Fibroblast of skin of left biceps (primary cell): ENCODE measurements at places on chromosomes 7 and 10.

- DNase-seq = no peak
These were observed 99.3 kb downstream of the CDC14C start for GRCh38 chr7:49023345-49024328.

DNA sequence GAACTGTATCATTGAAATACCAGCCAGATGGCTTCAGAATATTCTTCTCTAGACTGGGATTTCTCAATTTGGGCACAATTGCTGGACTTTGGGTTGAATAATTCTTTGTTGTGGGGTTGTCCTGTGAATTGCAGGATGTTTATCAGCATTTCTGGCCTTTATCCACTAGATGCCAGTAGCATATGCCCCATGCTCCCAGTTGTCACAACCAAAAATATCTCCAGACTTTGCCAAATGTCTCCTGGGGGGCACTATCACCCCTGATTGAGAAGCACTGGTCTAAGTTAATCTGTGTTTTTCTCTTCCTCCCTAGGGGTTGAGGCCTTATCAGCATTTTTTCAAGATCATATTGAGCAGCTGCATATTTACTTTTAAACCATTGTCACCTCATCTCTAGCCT lies 204.9 kb upstream of the SP8 start:
- no peak for DNase-seq

DNA sequence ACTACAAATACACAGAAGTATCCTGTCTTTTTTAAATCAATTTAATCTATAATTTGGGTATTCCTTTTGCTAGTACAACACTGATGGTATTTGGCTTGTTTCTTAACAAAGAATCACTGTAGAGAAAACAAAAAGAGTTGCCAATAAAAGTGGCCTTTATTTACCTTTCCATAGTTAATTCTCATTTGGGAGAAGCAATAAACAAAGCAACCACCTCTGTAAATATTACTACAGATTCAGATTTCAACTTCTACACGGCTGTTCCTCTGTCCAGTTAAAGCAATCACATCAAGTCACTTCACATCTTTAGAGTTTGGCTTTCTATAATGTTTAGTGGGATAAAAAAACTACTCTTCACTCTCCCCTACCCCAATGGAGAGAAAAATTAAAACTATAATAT lies 34.4 kb downstream of the ERCC6 start:
- DNase-seq = no peak

GRCh38 chr10:110612629-110613028 lies 31.5 kb upstream of the RBM20 start:
- DNase-seq = no peak

GRCh38 chr7:116956477-116956804 lies 3.1 kb downstream of the ST7 start:
- DNase-seq = no peak

GRCh38 chr10:121291823-121292222 lies 306.4 kb downstream of the FGFR2 start:
- DNase-seq = no peak

- no peak for DNase-seq
These were observed 79.8 kb downstream of the NRP1 start for GRCh38 chr10:33254556-33255160.

DNA sequence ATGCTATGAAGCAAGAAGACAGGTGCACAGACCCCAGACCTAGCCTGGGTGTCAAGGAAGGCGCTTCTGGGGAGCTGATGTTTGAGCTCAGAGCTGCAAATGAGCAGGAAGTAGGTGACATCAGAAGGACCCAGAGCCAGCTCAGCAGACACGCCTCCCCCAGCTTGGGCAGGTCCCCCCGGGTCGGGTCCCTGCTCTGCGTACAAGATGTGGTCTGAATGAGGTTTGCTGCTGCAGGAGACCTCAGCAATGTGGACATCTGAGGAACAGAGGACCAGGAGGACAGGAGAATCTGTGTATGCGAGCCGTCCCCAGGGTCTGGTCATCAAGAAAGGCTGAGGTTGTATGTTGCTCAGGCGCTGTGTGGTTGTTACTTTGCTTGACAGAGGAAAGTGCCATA lies 51.8 kb downstream of the TACC2 start:
- no peak for DNase-seq

DNA sequence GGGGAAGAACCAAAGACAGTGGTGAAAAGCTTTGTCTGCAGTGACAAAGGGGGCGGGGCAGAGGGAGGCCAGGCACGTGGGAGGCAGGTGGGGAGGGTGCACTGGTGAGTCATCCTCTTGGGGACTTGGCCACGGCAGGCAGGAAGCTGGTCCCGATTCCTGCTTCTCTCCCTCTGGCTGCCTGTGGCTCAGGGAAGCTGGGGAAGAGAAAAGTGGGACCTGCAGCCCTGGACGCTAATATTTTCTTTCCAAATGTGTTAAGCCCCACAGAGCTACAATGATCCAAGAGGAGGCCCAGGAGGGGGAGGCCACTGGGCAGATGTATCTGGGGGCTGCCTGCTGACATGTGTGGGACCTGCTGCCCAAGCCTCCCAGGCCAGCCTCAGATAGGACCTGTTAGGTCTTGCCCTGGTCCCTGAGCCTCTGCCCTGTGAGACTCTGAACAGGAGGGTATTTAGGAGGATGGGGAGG lies 231.8 kb downstream of the KCNMA1 start:
- DNase-seq = no peak

DNA sequence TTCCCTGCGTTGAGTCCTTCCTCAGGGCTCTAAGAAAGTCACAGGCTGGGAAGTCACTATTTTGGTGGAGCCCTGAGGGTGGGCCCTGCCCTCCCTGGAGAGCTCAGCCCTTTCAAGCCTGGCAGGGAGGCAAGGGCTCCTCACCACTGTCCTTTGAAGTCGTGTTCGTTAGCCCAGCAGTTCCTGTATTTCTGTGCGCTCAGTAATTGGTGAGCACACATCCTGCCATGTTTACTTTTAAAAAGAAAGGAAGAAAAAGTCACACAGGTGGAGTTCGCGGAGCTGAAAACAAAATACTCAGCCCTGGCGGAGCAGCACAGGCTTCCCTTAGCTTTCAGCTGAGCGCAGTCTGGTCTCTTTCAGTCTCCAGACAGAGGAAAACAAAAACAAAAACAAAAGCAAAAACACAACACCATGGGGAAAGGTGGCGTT lies 37.1 kb downstream of the PRKCQ start:
- DNase-seq = no peak

DNA sequence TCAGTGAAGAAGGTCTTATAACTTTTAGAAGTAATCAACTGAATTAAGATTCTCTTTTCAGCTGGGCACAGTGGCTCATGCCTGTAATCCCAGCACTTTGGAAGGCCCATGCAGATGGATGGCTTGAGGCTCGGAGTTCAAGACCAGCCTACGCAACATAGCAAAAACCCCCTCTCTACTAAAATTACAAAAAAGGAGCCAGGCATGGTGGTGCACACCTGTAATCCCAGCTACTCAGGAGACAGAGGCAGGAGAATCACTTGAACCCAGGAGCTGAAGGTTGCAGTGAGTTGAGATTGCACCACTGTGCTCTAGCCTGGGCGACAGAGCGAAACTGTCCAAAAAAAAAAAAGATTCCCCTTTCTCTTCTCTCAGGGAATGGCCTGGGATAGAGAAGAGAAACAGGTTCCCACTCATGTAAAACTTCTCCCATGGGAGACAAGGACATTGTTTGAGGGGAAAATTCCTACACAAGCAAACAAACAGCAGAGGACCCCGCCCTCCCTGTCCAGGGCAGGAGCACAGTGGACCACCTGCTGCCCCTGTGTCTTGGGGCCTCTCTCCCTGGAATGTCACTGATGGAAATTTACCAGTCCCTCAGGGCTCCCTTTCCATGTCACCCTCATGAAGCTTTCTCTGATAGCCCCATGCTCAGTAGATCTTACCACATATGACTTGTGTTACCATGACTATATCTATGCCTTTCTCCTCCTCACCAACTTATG lies 5.6 kb downstream of the IL2RA start:
- no peak for DNase-seq

DNA sequence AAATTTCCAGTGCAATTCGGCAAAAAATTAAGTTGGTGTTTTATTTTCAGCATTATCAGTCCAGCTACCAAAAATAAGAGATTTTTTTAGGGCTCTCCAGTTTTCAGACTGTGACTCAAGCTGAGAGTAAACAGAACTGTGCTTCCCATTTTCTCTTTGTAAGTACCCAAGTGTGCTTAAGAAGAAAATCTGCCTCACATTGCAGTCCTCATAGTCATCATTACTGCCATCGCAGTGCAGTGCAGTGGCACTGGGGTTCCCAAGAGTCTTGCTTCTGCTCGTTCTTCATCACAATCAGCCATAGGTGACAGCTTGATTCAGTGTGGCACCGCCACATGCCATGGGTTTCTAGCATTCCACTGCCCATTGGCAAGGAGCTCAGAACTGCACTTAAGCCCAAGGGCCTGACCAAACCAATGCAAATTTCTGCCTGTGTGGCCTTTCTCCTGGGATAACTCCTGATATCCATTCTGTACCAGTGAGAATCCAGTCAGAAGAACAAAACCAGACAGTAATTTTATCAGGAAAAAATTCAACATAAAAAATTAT lies 25.6 kb upstream of the ERCC6 start:
- DNase-seq = no peak

- no peak for DNase-seq
These were observed 90.9 kb upstream of the TNRC18 start for GRCh38 chr7:5514440-5515035.

GRCh38 chr7:28169230-28169629 lies 11.4 kb downstream of the JAZF1 start:
- DNase-seq = no peak

DNA sequence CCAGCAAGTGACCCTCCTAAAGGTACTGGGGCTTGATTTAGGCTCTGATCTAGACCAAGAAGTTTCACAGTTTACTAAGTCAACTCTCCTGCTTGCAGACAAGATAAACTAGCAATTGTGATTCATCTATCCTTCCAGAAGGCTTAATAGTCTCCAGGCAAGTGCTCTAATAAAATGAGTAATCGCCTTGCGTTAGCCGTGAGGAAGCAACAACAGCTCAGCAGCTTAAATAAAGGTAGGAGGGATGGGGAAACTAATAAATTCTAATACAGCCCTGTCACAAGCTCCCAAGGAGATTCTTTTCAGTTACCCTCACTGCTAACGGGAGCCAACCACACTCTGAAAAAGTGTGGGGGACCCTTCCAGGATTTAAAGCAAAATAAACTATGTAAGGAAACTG lies 48.4 kb downstream of the FRMD4A start:
- no peak for DNase-seq

DNA sequence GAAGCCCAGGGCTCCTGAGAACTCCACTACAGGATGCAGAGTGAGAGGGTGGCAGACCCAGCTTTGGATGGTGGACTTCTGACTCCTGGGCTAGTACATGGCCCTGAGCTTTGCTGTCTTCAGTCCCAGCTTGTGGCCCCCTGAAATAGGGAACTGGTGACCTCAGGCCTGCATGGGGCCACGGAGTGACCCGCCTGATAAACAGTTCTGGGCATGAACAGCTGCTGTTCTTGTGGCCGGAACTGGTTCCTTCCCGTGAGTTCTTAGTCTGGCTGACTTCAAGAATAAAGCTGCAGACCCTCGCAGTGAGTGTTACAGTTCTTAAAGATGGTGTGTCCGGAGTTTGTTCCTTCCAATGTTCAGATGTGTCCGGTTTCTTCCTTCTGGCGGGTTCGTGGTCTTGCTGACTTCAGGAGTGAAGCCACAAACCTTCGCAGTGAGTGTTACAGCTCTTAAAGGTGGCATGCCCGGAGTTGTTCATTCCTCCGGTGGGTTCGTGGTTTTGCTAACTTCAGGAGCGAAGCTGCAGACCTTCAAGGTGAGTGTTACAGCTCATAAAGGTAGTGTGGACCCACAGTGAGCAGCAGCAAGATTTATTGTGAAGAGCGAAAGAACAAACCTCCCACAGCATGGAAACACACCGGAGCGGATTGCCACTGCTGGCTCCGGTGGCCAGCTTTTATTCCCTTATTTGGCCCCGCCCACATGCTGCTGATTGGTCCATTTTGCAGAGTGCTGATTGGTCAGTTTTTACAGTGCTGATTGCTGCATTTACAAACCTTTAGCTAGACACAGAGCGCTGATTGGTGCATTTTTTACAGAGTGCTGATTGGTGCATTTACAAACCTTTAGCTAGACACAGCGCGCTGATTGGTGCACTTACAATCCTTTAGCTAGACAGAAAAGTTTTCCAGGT lies 268.0 kb downstream of the ZEB1 start:
- DNase-seq = no peak

DNA sequence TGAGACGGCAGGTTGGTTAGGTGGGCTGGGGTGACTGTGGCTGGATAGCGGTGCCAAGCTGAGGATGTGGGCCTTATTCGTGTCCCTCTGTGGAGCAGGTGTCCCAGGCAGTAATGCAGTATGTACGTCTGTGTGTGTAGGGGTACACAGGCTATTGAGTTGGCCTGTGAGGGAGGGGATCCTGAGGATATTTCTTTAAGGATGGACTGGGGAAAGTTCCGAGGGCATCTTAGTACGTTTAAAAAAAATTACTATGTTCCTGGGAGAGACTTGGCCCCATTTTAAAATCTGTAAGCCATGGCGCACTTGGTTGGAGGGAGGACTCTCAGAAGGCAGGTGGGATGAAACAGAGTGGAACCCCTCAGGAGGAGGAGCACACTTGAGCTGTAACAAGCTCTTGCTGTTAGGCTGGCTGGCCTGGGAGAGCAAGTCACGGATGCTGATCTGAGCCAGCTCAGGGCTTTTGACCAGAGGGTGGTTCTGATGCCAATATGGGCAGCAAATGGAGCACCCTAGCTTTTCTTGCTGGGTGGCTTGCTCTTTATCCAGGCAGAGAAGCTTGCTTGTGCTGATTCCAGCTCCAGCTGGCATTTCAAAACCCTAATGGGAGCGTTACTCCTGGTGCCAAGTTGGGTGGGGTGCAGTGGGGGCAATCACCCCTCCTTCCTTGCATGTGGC lies 765 bp downstream of the WBP1L start:
- DNase-seq = no peak

DNA sequence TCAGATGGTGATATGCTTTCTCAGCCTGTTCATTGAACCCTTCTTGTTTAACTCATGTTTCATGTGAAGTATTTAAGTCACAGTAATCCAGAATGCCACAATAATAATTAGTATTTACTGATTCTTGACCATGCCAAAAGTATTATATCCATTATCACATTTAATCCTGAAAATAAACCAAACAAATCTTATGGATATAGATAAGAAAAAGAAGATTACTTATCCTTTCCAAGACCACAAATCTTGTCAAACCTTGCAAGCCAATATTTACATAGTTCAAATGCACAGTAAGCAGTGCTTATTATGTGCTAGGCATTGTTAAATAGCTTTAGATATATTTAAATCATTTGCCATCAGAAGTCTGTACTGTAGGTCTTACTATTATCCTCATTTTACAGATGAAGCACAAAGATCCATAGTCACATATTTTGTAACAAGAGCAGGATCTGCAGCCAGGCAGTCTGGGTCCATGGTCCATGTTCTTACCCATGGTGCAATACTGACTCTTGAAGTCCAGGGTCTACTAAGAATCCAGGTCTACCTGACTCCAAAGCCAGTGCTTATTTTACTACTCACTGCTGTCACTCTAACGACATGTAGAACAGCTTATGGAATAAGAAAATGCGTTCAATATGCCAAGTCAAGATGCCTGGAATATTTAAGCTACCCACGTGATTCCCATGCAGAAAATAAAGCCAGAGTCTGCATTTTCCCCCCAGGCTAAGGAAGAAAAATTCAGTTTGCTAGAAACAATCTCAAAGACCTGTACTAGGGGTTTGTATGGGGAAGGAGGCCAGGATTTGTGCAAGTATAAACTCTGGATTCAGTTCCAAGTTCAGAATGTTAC lies 984.8 kb upstream of the LRRTM3 start:
- DNase-seq = no peak

GRCh38 chr7:26393818-26394217 lies 102.2 kb downstream of the SNX10 start:
- DNase-seq = no peak

GRCh38 chr10:17031637-17032635 lies 97.7 kb downstream of the CUBN start:
- DNase-seq = no peak

- peak; percentile 82 for DNase-seq
These were observed 2.7 kb upstream of the JCAD start for GRCh38 chr10:30062090-30062489.
